Stimulated activated CD8-positive, alpha-beta memory T cell treated with anti-CD3 and anti-CD28 coated beads, Interleukin-2, amount 100 ng/mL, for 1 hour (primary cell): ENCODE measurements at places on chromosomes 11 and 22.

DNA sequence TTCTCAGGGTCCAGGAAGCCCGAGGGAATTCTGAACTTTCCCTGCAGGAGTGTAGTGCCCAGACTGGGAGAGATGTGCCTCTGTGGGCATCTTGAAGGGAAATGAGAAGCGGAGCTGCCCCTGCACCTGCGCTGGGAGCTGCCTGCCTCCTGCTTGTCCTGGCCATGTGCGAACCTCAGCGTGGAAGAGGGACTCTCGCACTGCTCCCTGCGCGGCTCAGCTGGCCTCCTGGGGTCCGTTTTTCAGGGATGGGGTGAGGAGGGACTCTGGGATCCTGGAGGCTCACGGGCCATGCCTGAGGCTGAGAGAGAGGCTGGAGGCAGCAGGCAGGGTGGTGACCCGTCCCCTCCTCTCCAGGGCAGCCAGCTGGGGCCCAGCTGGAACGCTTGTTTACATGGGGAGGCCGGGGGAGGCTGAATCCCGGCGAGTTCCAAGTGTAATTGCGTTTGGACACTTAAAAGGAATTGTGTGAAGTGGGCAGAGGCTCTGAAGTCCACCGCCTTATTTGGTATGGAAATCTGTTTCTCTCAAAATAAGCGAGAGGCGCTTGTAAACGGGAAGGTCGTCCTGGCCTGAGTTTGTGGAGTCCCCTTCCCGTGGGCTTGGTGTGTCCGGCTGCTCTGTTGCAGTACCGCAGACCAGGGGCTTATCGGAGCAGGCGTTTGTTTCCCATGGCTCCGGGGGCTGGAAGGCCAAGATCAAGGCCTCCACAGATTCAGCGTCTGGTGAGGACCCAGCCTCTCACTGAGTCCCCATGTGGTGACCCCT is 1.2 kb upstream of the MRGPRF start:
- DNase-seq, result no peak

- no peak for DNase-seq
Measured at GRCh38 chr11:59008947-59009346, 69.7 kb downstream of the GLYATL1 start.

GRCh38 chr11:67120881-67121710 is 2.0 kb downstream of the KDM2A start:
- DNase-seq, result no peak

- no peak for DNase-seq
Measured at GRCh38 chr11:44815917-44816456, 89.2 kb downstream of the TSPAN18 start.

- no peak for DNase-seq
Measured at GRCh38 chr22:23411739-23412138, 168.4 kb downstream of the IGLL1 start.

GRCh38 chr11:44604171-44604581 is 38.7 kb downstream of the CD82 start:
- no peak for DNase-seq

DNA sequence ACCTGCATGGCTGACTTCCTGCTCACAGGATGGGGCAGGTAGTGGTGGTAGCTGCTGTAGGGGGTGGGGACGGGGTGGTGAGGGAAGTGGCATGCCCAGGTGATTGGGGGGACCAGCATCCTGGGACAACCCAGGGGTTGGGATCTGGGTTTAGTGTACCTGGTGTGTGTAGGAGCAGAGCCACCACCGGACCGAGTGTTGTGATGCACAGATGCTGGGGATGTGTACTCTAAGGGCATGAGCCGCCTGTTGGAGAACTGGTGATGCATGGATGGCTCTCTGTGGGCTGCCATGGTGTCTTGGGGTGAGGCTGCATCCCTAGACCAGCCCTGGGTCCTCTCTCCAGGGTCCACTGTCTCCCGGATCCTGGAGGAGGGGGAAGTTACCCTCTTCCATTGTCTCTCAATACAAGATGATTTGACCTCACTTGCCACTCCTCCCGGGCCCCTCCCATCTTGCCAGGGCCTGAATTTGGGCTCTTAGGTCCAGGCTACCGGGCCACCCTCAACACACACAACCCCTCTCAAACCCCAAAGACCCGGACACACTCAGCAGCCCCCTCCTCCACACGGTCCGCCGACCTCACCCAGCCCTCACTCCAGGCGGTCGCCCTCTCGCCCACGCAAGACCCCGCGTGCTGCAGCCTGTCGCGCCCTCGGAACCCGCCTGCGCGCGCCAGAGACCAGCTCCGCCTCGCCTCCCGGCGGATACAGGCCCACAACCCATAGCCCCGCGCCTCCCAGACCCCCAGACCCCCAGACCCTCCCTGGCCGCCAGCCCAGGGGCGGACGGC is 619 bp downstream of the LRRC75B start:
- DNase-seq, result no peak

- DNase-seq, result no peak
Measured at GRCh38 chr22:49006207-49007012, 821.3 kb downstream of the BRD1 start.

DNA sequence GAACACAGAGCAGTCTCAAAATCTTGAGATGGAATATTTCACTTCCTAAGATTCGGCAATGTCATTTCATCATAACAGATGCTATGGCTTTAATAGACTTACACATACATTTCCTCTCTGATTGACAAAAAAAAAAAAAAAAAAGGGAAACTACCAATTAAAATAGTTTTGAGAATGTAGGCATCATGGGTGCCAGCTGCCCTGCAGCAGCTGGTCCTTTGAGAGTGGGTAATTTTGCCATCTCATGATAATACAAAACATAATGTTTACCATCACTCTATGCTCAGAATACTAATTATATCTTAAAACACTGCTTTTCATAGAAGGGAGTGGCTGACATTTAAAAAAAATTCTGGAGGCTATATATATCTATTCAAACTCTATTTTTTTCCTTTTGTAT is 775.6 kb upstream of the CCDC90B start:
- DNase-seq, result no peak
